Right ventricle myocardium superior (tissue), 1 donor: ENCODE measurements at places on chromosomes 2 and 18.

GRCh38 chr2:217816396-217816869 lies 186.4 kb downstream of the TNS1 start:
- peak; percentile 67 for DNase-seq

DNA sequence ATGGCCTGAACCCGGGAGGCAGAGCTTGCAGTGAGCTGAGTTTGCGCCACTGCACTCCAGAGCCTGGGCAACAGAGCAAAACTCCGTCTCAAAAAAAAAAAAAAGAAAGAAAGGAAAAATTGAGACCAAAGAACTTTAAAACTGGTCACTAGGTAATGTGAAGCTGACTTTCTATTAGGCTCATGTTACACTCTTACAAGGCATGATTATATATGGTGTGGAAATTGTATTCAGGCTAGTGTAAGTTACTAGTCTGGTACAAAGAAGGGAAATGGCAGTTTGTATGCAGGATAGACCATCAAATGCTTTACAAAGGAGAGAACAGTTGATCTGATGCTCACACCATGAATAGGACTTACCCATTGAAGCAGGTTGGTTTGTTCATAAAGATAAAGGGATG lies 35.4 kb upstream of the ARMC9 start:
- DNase-seq = no peak

DNA sequence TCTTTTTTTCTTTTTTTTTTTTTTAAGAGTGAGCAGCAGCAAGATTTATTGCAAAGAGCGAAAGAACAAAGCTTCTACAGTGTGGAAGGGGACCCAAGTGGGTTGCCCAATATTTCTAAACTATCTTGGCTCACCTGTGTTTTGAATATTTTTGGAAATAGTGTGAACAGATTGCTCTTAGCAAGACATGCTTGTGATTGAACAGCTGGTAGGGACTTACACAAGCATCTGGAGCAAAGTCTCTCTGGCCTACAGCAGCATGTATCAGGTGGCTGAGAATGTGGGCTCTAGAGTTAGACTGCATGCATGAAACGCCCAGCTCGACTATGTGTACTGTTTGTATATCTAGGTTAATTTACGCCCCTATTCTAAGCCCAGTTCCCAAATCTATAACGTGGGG lies 40.3 kb upstream of the FBXO11 start:
- no peak for DNase-seq

- DNase-seq = no peak
These were observed 484.7 kb upstream of the RAB12 start for GRCh38 chr18:8124232-8125146.

GRCh38 chr18:61732854-61733253 lies 160.0 kb downstream of the RNF152 start:
- DNase-seq = peak; percentile 52

DNA sequence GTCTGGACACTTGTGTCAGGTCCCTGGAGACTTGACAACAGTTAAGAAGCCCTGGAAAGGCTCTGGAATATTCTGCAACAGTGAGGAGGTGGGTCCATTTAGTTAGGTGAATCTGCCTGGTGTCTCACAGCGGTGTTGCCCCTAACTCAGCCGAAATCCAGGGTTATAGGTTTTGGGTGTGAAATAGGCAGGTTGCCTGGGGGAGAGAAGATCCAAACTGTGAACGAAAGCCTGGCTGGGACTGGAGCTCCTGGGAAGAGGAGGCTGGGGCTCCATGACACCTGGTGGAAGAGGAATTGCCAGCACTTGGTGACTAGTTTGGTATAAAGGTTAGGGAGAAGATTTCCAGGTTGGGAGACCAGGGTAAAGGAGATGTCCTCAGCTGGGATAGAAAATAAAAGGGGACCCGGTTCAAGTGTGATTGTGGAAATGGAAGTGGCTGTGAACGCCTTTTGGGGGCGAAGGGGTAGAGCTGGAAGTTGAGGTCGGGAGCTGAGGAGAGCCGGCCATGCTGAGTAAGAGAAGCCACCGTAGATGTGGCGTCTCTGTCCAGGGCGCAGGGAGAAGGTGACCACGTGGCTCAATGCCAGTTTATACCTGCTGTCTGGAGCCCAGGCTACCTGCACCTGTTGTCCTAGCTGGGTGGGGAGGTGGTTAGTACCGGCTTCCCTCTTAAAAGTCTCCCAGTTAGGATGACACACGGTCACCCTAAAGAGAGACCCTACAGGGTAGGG lies 3.0 kb upstream of the GAREM2 start:
- no peak for DNase-seq

DNA sequence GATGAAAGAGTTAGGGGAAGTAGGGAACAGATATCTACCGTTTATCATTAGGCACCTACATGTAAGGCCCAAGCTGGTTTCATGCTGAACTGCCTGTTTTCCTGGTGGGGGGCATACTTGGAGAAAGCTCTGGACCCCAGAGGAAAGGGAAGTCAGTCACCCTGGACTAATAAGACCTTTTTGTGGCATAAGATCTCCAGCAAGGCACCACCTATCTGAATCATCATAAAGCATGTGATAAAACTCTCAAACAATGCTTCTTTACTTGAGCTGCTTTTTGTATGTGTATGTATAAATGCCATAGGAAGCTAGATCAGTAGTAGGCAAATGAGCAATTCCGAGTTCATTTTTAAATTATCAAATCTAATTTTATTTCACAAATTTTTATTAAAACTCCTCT lies 104.8 kb downstream of the TANC1 start:
- DNase-seq = no peak

DNA sequence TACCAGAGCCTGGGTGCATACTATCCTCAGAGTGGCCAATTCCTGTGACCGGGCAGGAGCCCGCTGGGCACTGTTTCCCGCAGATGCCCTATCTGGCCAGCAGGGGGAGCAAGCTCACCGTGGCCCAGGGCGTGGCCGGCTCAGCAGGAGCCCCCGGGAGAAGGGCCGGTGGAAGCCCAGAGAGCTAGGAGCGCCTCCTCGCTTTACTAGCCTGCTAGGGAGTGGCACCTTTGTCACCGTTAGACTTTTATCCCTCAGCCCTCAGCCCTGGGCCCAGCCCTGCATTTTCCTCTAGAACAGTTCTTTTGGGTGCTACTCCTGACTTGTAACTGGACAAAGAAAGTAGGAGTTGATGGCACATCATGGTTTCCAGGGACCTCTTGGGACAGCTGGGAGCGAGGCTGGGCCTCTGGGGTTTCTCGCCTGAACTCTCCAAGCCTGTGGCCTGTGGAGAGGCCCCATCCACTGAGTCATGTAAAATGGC lies 24.0 kb downstream of the TMEM177 start:
- DNase-seq = peak; percentile 75

GRCh38 chr2:4486971-4487370 lies 783.6 kb downstream of the DCDC2C start:
- DNase-seq = no peak

DNA sequence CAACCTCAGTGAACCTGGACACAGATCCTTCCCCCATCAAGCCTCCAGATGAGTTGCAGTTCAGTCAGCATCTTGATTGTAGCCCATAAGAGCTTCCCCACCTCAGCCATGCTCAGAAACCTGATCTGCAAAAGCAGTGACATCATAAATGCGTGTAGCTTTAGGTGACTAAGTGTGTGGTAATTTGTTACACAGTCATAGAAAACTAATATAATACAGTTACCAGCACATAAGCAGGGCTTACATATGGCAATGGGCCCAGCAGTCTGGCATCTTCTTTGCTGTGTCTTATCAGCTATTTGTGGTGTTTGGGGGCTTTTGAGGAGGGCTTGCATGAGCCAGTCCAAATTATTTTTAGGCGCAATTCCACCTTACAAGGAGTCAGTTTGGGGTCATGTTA lies 807.0 kb downstream of the SLC4A3 start:
- no peak for DNase-seq

GRCh38 chr18:2547477-2548087 lies 23.7 kb downstream of the METTL4 start:
- no peak for DNase-seq

DNA sequence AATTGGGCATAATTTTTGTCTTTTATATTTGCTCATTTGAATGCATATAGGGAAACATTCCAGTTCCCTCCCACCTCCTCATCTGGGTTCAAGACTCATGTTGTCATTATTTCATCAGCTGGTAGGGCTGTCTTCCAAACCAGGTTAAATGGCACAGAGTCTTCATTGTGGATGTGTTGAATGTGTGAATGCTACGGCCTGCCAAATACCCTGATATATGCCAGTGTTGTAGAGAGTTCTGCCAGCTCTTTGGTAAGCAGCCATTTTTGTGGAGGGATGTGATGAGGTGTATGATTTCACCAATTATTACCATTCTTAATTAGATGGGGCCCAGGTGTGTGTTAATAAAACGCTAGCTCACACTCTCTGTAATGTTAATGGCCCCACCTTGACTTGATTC lies 121.7 kb downstream of the LYPD6B start:
- no peak for DNase-seq

- DNase-seq = peak; percentile 78
These were observed 246.0 kb downstream of the LDLRAD4 start for GRCh38 chr18:13464432-13465123.

DNA sequence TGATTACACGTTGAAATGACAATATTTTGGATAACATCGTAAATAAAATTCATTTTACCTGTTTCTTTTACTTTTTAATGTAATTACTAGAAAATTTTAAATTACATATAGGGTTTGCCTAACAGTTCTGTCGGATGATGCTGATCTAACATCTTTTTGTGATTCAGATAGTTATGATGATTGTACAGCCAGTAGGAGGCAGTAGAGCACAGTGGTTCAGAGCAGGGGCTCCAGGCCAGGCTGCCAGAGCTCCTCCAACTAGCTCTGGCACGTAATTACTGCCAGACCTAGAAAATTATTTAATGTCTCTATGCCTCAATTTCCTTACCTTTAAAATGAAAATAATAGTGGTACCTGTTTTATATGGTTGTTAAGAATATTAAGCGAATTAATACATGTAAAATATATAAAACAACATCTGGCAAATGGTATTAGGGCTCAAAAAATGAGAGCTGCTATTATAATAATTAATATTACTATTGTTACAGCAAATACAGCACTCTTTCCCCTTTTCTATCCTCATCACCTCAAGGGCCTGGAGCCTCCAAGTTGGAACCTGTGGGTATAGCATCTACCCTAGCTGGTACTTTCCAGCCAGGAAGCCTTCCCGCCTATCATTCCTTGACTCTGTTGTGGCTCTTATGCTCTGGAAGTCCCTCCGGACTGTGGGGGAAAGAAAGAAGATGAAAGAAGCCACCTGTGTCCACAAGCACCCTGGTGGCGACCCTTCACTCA lies 47.7 kb upstream of the PLA2R1 start:
- DNase-seq = peak; percentile 73

DNA sequence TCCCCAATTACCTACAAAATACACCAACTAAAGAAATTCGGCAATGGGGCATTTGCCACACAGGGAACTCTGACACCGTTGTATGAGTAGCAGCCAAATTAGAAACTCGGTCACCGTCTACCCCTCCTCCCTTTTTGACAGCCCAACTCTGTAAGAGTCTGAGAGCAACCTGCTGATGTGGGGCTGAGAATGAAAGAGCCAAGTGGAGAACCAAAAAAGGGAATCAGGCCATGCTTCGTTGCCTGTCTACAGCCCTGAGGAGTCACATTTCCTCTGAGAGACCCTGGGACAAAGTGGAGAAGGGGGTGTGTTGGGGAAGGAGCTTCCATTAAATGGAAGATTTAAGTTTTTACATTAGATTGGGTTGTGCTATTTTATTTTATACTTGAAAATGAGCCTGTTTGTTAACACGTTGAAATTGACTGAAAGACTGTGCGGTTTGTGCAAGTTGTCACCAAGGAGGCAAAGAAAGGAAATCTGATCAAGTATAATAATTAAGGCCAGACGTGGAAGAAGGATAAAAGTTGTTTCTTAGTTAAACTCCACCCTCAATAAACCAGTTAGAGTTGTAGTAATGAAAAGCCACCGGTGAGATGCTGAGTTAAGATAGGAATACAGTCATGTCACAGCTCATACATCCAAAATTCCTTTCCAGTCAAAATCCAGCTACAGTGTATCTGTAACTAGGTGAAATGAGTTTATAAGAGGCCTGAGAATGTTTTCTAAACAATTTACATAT lies 131.7 kb upstream of the CREB1 start:
- no peak for DNase-seq

DNA sequence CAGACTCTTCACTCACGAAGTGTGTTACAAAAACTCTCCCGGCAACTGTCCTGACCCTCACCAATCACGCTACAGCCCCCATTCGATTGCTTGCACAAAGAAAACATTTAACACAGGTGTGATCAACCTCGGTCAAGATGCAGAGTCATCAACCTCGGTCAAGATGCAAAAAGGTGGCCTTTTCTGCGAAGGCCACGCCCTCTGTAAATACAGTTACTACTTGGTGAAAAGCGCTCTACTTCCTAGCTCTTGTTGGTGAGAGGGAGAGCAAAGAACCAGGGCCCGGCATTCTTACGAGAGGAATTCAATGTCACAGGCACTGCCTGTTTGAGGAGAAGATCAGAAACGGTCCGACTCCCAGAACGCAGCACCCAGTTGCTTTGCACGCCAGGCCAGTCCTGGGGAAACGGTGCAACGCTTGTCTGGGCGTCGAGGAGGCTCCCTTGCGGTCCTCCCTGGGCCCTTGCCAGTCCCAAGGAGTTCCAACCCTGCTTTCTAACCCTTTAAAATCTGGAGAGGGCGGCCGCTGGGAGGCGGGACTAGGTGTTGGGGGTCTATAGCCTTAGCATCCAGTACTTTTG lies 1.9 kb downstream of the PIEZO2 start:
- no peak for DNase-seq

GRCh38 chr2:101622210-101623030 lies 75.1 kb upstream of the MAP4K4 start:
- no peak for DNase-seq

- no peak for DNase-seq
These were observed 5.3 kb downstream of the LHCGR start for GRCh38 chr2:48750128-48750739.

DNA sequence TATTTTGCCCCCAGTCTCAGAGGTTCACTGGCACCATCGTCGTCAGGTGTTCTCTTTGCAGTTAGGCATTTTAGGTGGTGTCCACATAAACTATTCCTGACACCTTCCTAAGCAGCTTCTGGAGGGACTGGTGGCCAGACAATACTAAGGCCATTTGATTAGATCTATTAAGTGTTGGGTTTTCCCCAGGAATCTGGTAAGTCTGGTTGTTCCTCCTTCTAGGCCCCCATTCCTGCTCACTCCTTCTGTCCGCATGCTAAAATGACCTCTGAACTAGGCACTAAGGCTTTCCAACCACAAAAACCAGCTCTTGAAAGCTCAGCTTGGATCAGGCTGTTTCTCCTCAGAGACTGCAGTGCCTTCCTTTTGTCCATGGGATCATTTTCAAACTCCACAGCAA lies 100.7 kb downstream of the MGAT5 start:
- no peak for DNase-seq

GRCh38 chr2:207045531-207045930 lies 106.2 kb downstream of the CPO start:
- no peak for DNase-seq
